Fibroblast of lung (primary cell): ENCODE measurements at places on chromosomes 7 and 10. TPM values are rescaled to one million over a fixed set of nuclear protein-coding genes. Genes with fewer than 3 reads are reported as not detected.

The SLC16A9 gene
- total RNA-seq = 0.26 and 0.66 TPM in 2 replicates

GRCh38 chr7:98870121-98870651, 372 bp upstream of the TMEM130 start:
- DNase-seq = peak; percentile 16

DNA sequence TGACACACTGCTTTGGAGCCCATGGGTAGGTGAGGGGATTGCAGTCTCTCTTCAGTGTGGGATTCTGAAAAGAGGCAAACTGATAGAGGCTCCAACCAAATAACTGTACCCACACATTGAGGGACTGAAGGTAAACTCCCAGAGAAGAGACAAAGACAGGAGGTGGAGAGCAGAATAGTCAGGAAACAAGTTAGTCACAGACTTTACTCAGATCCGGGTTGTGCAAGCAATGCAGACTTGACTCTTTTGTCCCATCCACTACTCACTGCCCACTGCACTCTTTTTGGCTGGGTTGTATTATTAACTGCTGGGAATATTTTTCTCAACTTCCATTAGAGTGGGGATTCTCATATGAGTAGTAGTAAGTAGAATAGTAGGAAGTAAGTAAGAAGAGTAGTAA, 152.7 kb downstream of the NRG3 start:
- DNase-seq = no peak

DNA sequence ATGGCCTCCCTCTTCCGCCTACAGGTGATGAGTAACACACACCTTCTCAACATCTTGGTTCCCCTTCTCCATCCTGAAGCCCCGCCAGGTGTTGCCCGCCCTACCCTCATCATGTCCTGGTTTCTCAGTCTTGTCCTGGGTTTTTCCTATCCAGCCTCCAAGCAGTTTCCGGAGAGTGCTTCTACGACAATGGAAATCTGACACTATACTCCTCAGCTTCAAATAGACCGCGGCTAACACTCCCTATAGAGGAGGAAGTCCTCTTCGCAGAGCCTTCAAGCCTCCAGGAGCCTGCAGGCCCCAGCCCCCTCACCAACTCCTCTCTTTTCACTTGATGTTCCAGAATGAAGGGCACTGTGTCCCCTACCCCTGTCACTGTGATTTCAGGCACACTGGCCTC, 147.4 kb downstream of the PRPF18 start:
- no peak for DNase-seq

The SORBS1 gene
- total RNA-seq = 0.26 and 0.50 TPM in 2 replicates

The DKK1 gene
- 54.4 and 80.6 TPM in 2 replicates for total RNA-seq

- DNase-seq = no peak
Measured at GRCh38 chr7:36650766-36651312, 73.5 kb downstream of the AOAH start.

DNA sequence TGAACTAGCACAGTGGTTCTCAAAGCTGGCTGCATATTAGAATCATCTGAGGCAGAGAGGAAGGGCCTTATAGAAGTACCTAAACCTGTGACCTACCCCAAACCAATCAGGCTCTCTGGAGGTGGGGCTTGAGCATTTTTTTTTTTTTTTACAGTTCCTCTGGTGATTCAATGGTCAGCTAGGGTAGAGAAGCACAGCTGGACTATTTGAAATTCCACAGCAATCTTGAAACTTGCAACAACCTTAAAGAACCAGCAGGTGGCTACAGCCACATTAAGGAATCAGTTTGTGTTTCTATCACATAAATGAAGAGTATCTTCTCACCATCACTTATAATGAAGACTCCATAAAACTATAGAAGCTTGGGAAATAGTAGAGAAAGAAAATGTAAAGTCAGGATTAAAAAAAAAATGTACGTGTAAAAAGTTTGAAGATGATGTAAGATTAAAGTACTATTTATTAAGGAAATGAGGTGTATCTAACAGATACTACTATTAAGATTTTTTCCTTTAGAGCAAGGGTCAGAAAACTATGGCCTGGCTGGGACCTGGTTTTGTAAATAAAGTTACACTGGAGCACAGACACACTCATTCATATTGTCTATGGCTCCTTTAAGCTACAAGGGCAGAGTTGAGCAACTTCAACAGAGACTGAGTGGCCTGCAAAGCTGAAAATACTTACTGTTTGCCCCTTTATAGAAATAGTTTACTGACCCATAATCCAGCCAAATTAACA, 3.8 kb downstream of the RTKN2 start:
- peak; percentile 92 for DNase-seq

The STRIP2 gene
- total RNA-seq = 4.9 and 10.9 TPM in 2 replicates

DNA sequence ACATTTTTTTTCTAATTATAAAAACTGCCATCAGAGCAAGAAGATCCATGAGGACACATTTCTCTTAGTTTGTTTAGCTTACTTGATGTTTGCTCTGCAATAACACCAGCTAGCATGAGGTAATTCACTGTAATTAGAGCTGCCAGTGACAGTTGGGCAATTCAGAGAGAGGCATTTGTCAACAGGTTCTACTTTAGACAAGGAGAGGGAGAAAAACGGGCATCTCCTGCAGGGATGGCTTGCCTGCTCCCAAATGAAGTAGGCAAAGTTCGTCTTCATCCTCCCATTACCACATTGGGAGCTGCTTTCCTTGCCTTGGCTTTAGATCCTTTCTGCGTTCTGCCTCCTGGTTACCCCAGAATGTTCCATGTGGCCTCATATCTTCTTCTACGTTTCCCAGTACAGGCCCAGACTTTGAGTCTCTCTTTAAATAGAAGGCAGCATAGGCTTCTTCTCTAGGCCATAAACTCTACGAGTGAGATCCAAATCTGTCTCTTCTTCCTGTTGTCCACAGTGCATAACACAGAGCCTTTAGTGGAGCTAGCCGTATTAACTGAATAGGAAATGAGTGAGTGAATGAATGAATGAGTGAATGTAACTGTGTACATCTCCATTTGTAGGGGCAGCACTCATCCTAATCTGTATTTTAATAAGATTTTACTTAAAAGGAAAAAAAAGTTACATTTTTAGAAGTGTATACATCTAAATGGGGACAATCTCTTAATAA, 21.2 kb downstream of the ASB15 start:
- DNase-seq = no peak

GRCh38 chr10:92832998-92833650, 15.2 kb upstream of the EXOC6 start:
- DNase-seq = no peak

- no peak for DNase-seq
Measured at GRCh38 chr7:30199271-30199670, 64.5 kb downstream of the MTURN start.

GRCh38 chr7:31512166-31512565, 1.7 kb upstream of the ITPRID1 start:
- no peak for DNase-seq

The RAPGEF5 gene
- 0.77 and 1.5 TPM in 2 replicates for total RNA-seq

- DNase-seq = no peak
Measured at GRCh38 chr10:123139521-123140163, 3.9 kb downstream of the HMX3 start.

- DNase-seq = peak; percentile 54
Measured at GRCh38 chr10:69456880-69457693, 5.8 kb downstream of the TSPAN15 start.

DNA sequence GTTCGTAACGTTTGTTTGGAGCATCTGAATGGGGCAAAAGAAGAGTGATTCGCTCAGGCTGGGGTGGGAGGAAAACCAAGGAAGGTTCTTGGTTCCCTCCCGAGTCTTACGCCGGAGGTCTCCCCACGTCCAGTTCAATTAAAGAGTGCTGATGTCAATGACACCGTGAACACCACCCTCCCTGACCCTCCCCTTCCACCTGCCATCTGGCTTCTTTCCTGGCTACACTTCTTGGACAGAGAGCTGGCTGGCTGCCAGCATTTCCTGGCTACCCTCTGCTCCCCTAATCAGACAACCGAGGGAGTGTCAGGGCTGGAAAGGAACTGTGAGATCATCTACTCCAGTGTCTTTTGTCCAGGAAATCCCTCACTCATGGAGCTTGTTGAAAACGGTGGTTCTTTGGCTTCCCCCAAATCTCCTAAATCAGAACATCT, 24.1 kb upstream of the FFAR4 start:
- peak; percentile 20 for DNase-seq

DNA sequence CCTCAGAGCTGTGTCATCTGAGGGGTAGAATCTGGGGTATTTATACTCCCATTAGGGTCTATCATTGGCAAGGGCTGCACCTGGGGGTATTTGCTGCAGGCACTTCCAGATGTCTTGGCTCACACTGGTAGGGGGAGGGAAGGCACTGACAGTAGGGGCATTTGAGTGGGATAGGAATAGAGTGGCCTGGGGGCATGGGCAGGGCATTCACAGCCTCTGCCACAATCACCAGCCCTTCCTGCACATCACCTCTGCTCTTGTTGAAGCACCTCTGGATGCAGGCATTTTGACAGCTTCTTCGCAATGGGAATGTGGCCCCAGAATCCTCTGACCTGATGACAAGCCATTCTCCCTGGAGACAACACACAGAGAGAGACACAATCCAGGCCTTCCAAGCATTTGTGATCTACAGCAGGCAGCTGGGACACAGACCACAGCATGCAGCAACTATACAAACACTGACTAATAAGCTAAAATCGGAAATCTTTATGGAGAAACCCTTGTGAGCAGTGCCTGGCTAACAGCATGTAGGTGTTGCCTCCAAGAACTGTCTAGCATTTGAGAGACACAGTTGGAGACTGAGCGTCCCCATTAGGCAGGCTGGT, 178.5 kb downstream of the KCNMA1 start:
- no peak for DNase-seq

GRCh38 chr10:3147117-3147820, 25.3 kb downstream of the PITRM1 start:
- DNase-seq = no peak

- DNase-seq = no peak
Measured at GRCh38 chr10:83680470-83680891, 458.8 kb upstream of the GHITM start.

The ACSL5 gene
- total RNA-seq = 1.7 and 4.6 TPM in 2 replicates

GRCh38 chr7:497346-497745, 22.3 kb downstream of the PDGFA start:
- no peak for DNase-seq

The LRRC18 gene
- under 0.01 and 0.66 TPM in 2 replicates for total RNA-seq

DNA sequence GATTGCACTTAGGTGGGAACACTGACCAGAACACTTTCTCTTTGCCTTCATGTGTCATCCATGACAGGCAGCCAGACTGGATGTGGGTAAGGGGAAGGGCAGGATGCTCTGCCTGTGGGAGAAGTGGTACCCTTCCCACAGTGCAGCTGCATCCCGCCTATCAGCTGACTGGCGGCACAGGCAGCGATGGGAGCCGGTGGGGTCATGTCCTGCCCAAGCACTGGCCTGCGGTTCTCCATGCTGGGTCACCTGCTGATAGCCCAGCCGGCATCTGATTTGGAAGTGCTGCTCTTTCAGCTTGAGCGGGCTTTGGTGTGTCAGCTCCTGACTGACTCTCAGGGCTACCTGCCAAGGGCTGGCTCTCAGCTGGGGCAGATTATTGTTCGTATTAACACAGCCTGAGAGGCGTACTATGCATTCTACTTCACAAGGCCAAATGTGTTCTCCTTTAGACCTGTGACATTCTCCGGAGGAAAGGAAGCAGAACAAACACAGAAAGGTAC, 105.2 kb upstream of the PDLIM1 start:
- no peak for DNase-seq

The ELFN1 gene
- total RNA-seq = 0.33 and 0.51 TPM in 2 replicates

- no peak for DNase-seq
Measured at GRCh38 chr7:117096330-117096729, 143.0 kb downstream of the ST7 start.

The STOX1 gene
- total RNA-seq = under 0.01 TPM in 2 replicates

DNA sequence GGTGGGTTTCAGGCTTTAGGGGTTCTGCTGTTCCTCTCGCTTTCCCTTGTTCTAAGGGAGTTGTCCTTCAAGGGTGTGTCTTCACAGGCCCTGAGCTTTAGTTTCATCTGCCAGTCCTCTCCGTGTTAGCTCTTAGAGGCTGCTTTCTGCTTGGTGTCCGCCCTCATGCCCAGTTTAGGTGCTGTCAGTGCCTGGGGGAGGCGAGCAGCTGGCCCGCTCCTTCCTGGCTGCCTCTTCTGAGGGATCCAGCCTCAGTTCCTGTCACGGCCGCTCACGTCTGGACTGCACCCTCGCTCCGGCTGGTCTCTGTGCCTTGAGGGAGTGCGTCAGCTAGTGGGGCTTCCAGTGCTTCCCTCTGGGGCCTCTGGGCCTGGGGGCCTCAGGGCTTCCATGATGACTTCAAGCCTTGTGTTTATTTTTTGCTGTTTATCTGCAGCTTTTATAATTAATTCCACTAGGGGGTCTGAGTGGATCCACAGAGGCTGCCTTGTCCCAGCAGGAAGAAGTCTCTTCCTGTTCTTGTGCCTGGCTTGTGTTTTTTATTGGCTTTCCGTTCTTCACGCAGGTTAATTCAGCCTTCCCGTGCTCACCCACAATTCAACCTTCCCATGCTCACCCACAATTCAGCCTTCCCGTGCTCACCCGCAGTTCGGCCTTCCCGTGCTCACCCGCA, 33.0 kb downstream of the WDR37 start:
- no peak for DNase-seq

- no peak for DNase-seq
Measured at GRCh38 chr7:64174941-64175340, 32.1 kb upstream of the ZNF735 start.

- no peak for DNase-seq
Measured at GRCh38 chr10:131141645-131142516, 169.6 kb downstream of the TCERG1L start.
